ENCODE measurements at places on chromosomes 2 and 18.

- peak; percentile 49 for DNase-seq
These were observed 107.9 kb upstream of the IL1R2 start for GRCh38 chr2:101883860-101884259.

- DNase-seq: no peak
These were observed 580.1 kb upstream of the ID2 start for GRCh38 chr2:8101614-8102277.

- no peak for DNase-seq
These were observed 9.7 kb downstream of the CCDC68 start for GRCh38 chr18:54949588-54949987.

DNA sequence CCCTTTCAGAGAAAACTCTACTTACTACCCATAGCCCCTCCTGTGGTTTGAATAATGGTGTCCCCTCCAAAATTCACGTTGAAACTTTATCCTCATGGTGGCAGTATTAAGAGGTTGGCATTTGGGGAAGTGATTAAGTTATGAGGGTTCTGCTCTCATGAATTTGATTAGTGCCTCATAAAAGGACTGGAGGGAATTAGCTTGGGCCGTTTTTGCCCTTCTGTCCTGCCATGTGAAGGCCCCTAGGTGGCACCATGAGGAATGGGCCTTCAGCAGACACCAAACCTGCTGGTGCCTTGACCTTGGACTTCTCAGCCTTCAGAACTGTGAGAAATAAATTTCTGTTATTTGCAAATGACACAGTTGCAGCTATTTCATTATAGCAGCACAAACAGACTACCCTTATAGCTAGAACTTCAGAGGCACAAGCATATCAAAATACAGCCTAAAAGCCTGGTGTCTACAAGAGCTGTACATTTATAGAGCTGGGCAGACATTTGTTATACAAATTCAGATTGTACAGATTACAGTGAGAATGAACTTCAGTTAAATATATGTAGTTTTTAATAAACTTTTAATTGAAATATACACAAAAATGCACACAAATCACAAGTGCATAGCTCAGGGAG lies 2.6 kb upstream of the PTPN2 start:
- DNase-seq: no peak

DNA sequence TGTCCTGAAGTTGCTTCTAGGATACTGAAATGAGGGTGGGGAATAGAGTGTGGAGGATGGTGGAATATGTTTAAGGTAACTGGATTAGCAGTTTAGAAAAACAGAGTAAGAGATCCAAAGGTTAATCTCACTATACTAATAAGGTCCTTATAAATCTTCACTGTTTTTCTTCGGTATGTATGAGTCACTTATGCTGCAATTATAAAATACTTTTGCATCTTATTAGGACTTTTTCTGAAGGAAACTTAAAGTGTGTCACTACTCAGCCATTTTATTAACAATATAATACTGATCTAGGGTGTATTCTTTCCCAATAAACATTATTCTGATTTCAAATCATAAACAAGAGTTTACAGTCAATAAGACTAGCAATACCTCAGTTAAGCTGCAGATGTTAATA lies 182.3 kb downstream of the ZNF521 start:
- DNase-seq: no peak

- peak; percentile 26 for DNase-seq
These were observed 7.6 kb upstream of the ZFAND2B start for GRCh38 chr2:219198974-219199373.

DNA sequence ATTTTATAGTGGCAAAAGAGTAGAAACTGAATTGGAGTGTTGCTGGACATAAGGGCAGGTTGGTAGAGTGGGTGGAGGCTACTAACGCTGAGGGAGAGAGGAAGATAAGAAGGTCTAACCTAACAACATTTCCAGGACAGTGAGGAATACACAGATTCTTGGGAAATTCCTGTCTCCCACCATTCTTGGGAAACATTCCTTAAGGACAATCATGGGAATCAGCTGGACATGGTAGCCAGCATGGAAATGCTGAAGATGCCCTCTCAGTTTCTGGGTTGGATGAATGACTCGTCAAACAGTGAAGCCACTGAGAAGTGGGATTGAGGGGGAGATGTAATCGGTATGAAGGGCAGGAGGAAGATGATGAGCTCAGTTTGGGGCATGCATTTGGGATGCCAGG lies 265.4 kb downstream of the AFF3 start:
- DNase-seq: no peak

GRCh38 chr2:119679526-119679837 lies 481 bp downstream of the TMEM177 start:
- no peak for DNase-seq

DNA sequence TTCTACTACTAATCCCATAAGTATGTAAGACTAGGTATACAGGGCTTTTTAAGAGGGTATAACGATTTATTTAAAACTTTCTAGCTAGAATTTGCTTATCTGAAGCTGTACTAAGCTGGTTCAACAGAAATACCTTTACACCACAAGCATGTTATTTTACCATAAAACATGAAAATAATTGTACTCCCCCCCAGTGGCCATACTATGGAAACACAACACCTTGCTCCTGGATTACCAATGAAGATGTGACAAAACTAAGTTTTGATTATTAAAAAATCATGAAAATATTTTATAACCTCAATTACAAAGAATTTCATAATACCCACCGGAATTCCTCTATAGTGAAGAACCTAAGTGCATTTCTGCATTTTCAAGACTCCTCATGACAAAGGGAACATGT lies 27.3 kb downstream of the LPIN2 start:
- DNase-seq: no peak

- no peak for DNase-seq
These were observed 121.2 kb upstream of the SLC35G4 start for GRCh38 chr18:11488175-11488574.

DNA sequence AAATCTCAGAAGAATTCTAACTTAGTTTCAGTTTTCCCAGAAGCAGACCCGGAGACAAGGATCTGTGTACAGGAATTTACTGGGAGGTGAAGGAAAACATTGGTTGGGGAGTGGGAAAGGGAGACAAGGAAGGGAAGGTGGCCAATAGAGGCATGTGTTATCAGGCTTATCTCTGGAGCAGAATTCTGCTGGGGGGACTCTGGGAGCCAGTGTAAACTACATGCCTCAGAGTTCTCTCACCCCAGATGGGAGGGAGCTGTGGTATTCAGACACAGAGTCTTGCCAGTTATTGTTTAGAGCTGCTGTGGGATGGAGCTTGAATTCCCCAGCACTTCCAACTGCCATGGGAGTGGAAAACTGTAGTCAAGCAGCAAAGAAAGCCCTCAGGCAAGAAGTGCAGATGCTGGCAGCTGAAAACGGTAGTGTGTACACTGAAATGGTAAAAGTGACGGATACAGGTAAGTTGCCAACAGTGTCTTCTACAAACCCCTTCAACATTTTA lies 19.0 kb downstream of the DNPEP start:
- no peak for DNase-seq

GRCh38 chr18:49510393-49511115 lies 23.5 kb upstream of the C18orf32 start:
- peak; percentile 37 for DNase-seq

DNA sequence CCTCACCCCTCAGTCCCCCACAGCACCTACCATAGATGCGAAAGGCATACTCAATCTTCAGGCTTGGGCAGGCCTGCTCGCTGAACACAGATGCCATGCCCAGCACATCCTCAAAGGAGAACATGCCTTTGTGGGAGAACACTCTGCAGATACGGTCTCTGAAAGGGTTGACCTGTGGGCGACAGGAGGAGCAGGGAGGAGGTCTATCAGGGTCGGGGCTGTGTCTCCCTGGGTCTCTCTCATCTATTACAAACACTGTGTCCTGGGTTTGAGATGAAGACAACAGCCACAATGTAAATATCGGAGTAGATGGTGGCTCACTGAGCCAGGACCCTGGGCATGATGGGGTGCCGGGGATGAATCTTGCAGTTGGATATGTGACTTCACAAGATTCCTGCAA lies 46.0 kb downstream of the CIB4 start:
- DNase-seq: no peak

- no peak for DNase-seq
These were observed 357.9 kb downstream of the PID1 start for GRCh38 chr2:228913176-228913575.
